ENCODE measurements at places on chromosomes 11 and 22.

- no peak for DNase-seq
Measured at GRCh38 chr11:16956538-16957153, 57.6 kb downstream of the PLEKHA7 start.

DNA sequence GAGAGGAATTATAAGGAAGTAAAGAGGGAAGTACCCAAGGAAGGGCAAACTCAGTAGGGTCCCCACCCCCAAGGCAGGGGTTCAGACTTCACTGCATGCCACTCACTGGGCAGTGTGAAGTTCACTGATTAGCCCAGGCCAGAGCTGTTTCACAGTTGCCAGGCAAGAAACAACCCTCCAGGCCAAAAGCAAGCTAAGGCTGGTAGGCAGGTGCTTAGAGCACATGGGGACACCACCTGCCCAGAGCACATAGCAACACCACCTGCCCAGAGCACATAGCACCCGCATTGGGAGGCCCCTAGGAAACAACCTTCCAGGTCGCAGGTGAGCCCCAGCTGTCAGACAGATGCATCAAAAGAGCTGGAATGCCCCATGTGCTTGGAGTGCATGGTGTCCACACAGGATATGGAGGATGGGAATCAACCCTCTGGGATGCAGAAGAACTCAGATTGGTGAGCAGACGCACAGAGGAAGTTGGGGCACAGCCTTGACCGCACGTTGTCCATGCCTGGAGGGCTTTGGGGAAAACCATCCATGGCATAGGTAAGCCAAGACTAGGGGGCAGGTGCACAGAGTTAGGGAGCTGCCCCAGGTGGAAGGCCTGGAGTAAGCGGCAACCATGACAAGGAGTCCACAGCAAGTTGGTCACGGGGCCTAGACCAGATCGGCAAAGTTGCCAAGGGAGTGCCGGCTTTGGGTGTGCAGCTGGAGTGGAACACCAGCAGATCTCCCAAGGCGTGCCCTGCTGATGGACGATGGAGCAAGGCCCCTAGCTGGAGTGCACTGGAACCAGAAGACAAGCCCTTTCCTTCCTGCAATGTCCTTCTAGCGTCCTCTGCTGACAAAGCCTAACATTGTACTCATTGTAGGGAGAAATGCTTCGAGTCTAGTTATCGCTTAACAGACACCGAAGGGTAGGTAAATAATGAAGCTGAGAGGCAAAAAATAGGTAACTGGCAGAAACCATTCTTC, 7.8 kb upstream of the TMEM216 start:
- no peak for DNase-seq

- DNase-seq = no peak
Measured at GRCh38 chr22:21823740-21824444, 43.6 kb downstream of the MAPK1 start.

GRCh38 chr11:5232821-5233220, 1.5 kb downstream of the HBD start:
- DNase-seq = no peak

DNA sequence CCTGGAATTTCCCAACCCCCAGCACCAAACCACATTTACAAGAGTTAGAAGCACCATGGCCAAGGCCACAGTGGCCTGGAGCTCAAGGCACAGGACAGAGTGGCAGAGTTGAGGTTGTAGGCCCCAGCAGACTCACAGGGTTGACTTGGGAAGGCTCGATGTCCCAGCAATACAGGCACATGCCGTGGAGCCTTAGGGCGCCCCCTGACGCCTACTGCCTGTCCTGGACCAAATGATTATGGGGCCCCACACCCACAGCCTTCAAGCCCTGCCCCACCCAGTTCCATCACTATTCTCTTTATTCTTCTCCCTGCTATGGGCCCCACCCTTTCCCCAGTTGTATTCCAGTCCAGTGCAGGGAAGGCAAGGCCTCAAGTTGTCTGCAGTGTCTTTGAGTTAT, at the start of gene CCDC179:
Gene CCDC179 (minus strand): TSS at position 234 of the 400 bp plus-strand sequence. CDS start 53 bp downstream, at position 181.
- no peak for DNase-seq

DNA sequence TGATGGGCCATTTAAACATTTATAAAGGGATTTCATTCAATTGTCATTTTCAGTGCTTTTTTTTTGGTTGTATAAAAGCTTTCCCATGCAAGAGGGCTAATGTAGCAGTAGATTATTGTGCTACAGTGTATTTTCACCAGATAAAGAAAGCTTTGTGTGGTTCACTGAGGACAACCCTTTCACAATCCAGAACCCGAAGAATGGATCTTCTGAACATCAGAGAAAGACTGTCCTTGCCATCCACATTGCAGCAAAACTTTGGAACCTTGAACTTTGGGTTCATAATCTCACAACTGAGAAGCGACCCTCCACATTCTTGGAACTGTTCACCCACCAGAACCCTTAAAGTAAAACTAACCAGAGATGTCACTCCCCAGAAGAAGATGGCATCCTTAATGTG, 9.3 kb downstream of the APOBEC3H start:
- no peak for DNase-seq

- DNase-seq = no peak
Measured at GRCh38 chr11:36012455-36012854, 68.6 kb downstream of the LDLRAD3 start.

- DNase-seq = no peak
Measured at GRCh38 chr22:35312198-35313059, 12.7 kb downstream of the TOM1 start.

DNA sequence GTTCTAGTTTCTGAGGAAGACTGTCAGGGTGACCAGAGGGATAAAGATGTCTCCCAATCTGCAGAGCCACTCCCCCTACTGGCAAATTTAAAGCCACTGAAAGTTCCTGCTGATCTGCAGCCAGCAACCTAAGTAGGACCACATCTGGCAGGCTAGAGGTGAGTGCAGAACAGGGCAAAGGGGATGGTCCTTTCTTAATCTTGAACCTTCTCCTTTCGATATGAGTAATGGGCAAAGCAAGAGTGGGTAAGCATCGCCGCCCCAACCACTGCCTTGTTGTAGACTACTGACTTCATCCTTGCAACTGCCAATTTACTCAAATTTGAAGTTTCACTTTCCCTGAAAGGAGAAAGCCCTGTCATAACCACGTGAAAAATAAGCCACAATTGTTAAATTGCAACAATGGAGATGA, 30.7 kb downstream of the SCUBE2 start:
- DNase-seq = peak; percentile 44

- DNase-seq = no peak
Measured at GRCh38 chr22:37549704-37550059, 10.6 kb upstream of the CDC42EP1 start.

GRCh38 chr11:47924184-47924691, 56.1 kb upstream of the PTPRJ start:
- no peak for DNase-seq

DNA sequence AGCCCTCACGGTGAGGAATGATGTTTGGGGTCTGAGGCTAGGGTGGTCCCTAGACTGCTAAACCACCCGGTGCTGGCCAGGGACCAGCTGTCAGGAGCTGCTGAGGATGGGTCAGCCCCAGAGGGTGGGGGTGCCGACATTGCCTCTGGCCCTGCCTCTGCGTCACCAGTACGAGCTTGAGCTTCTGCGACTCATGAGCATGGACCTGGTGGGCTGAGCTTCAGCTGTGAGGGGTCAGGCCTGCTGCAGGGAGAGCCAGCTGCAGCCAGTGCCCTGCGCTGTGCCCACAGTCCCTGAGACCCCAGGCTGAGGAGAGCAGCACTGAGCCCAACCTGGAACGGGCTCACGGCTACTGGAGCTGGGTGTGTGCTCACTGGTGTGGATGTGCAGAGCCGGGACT, 7.0 kb downstream of the DERL3 start:
- no peak for DNase-seq

DNA sequence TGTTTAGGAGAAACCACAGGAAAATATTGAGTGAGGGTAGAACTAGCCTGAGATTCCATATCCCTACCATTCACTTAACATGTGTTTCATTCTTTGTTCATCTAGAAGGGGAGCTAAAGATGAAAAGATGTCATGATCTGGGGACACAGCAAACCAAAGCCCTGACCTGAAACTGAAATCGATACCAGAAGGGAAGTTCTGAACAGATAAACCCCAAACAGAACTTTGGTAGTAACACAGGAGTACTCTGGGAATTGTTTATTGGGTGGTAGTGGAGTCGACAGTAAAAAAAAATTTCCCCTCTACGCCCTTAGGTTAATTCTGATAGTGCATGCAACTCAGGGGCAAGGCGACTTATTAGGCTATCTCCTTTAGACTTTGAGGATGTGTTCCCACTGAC, 27.2 kb downstream of the OR2AT4 start:
- DNase-seq = no peak

DNA sequence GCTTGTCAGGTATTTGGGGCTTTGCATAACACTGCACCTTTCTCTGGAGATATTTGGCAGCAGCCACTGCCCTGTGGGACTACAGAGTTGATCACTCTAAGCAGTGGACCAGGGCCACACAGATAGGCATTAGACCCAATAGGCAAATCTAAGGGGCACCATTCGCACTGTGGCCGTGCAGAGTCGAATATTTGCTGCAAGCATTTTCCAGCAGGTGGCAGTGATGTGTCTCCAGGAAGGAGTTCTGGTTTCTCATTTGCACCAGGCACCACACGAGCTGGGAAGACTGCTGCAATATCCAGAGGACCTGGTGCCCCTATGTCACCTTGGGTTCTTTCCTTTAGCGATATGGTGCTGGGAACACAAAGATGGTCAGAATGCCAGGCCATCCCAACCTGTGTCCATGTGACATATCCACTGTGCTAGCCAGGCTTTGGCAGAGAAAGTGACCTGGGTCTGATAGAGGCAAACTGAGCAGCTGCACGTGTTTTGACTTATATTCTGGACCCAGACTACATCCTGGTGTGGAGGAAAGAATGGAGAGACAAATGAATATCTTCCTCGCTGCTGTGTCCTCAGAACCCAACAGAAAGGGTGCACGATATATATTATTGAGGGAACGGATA, 318.7 kb downstream of the BUD13 start:
- DNase-seq = peak; percentile 16

DNA sequence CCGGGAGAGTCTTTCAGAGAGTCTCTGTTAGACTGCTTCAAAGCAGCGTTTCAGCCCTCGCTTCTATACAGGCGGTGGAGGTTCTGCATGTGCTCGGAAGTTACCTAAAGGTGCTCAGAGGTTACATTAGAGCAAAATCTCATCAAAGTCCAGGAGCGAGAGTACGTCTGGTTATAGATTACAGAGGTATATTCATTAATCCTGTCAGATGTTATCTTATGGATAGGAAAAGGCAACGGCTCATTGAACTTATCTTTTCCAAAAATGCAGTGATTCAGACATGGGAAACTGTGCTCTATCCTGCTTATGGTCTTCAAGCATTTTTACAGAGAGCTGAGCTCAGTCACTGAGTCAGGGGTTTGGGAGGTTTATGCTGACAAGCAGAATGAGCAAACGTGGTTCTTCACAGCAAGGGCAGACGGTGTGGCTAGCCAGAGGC, 9.1 kb upstream of the ZBED5 start:
- no peak for DNase-seq

- DNase-seq = no peak
Measured at GRCh38 chr11:111322534-111322933, 24.2 kb downstream of the POU2AF3 start.

DNA sequence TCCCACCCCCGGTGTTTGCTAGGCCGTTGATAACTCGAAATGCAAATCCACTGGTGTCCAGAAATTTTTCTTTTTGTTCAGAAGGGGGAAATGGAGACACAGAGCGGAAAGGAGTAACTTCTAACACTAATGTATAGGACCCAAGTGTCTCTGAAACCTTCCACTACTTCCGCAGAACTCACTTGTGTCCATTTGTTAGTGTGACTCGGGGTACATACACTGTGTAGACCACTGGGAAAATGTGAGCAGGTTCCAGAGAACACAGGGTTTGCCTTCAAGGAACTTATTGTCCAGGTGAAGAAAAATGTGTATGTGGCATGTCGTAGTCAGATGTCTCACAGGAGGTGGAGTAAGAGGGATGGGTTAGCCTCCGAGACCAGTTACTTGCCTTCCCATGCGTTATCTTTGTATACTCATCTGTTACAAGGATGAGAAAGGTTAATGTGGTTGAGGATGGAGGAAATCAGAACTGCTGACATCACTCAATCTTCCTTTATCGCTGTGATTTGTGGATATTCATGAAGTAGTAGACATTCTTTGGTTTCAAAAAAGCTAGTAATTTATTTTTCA, 857 bp downstream of the ARCN1 start:
- peak; percentile 10 for DNase-seq

GRCh38 chr11:126112547-126112946, 49.9 kb upstream of the CDON start:
- DNase-seq = no peak

GRCh38 chr11:120121914-120122473, 15.9 kb downstream of the TRIM29 start:
- no peak for DNase-seq

DNA sequence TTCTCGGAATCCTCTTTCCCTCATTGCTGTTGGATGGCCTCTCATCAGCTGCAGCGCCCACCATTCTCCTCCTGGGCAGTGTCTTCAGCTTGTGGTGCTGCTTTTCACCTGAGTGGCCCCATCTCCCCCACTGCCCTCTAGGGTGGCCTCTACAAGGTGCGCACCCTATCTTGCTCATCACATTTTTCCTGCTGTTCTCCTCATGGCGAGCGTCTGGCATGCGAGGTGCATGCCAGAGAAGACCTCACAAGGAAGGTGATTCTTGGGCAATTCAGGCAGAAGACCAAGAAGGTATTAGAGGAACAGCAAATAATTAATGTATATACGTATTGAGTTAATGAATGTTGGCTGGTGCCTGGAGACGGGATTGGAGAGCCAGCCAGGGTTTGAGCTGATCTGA, 3.1 kb downstream of the AP2A2 start:
- no peak for DNase-seq

DNA sequence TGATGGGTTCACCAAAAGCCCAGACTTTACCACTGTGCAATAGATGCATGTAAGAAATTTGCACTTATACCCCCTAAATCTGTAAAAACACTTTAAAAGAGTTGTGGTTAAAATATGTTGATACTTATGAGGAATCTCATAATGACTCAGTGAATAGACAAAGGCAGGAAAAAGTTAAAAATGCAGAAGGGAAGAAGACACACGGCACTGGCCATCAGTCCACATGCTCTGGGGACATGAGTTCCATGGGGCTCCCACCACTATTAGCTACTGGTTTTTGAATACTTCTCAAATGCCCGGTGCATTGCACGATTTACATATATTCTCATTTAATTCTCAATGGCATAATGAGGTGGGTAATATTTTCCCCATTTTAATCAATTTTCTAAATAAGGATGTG, 59.3 kb upstream of the BLID start:
- no peak for DNase-seq

GRCh38 chr11:44776551-44777208, 49.9 kb downstream of the TSPAN18 start:
- DNase-seq = no peak

Measured in stimulated activated CD4-positive, alpha-beta T cell treated with anti-CD3 and anti-CD28 coated beads, Interleukin-2, amount 100 ng/mL, for 48 hours (primary cell).